Posterior cingulate gyrus (tissue), 11 donors: ENCODE measurements at places on chromosomes 16 and 17.

GRCh38 chr17:50585891-50586290, 25.4 kb downstream of the CACNA1G start:
- no peak for DNase-seq

DNA sequence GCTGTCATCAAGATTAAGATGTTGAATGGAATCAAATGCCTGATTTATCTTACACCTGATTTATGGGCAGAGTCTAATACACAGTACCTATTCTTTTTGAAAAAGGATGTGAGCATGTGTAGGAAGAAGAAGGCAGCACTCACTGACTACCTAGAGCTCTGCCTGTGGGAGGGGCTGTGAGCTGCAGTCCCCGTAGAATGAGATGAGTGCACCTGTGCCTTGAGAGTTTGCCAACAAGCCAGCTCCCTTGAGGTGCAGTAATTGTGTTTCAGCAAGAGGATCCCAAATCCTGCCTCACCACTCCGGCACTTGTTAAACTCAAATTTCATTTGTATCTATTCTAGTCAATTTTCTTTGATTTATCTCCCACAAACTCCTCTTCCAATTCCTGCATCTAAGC, 46.0 kb downstream of the CDH11 start:
- DNase-seq: no peak

DNA sequence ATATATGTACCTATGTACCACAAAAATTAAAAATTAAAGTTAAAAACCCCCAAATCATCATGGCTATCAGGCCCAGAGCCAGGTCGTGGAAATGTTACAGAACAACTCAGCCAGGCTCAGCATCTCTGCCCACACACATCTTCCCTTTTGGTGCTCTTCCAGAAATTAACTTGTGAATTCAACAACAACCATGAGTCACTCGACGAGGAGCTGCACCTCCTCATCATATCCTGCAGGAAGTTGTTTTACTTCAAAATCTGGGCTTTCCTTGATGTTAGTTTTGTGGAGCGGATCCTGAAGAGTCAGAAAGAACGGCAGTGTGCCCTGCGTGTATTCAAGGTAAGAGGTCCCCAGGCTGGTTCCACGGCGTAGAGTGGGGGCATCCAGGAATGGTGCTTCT, 10.6 kb downstream of the FBXO39 start:
- no peak for DNase-seq

GRCh38 chr16:55376567-55377167, 52.7 kb downstream of the IRX6 start:
- no peak for DNase-seq

GRCh38 chr17:39706921-39707337, 7.1 kb downstream of the ERBB2 start:
- no peak for DNase-seq

DNA sequence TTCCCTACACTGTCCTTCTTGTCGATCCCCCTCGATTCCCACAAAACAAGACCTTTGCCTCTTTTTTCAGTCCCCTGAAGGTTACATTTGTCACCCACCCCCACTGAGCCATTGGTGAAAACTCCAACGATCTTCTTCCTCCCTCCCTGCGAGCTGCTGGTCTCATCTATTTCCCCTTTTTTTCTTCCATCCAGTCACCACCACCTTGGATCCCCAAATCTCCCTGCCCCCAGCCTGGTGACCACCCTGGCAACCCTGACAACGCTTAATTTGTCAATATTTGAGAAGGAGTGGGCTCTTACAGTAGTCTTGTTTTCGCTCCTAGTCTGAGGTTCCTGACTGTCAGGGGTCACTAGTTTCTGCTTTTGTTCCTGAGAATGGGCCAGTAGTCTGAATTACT, 62.9 kb downstream of the SMPD3 start:
- no peak for DNase-seq

GRCh38 chr16:67163164-67163998, 1.2 kb upstream of the HSF4 start:
- DNase-seq: peak; percentile 88

DNA sequence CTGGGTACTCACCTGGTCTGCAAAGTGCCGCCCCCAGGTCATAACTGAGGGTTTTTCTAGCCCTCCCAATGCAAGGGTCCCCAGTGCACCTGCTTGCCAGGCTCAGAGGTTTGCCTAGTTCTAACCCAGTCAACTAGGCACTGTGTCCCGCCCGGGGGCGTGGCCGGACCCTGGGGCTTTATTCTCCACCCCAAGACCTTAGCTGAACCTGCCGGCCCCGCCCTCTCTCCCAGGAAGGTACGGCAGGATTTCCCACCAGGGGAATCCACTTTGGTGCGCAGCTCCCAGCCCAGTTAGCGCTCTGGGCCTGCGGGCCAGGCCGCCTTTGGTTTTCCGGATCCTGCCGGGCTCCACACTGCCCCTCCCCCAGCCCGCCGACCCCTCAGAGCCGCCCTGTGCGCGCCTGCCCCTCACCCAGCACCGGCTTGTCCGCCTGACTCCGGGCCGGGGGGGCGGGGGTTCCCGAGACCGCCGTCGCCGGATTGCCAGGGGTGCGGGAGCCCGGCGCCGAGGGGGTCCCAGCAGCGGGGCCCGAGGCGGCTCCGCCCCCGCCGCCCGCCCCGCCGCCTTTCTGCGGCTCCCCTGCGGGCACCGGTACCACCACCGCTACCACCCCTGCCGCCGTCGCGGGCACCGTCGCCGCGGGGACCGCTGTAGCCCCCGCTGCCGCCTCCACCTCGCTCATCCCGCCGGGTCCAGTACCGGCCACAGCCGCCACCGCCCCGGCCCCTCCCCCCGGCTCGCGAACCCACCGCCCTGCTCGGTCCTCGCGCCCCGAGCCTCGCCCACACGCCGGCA, 424 bp downstream of the YBX2 start:
- DNase-seq: peak; percentile 66

DNA sequence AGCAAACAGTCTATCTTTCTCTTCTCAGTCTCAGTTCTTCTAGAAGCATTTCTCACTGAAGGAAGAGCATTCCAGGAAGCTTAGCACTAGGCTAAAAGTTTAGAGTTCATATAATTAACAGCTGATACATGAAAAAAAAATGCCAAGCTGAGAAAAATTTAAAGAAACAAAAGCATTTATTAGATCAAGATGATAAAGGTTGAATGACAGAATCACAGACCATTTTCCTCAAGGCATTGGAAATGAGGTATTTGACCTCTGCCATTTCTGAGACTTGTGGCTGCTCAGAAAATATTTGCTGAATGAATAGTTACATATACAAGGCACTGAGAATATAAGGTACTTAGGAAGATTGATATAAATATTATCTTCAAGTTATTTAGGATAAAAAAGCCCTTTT, 901.6 kb upstream of the GOT2 start:
- no peak for DNase-seq

DNA sequence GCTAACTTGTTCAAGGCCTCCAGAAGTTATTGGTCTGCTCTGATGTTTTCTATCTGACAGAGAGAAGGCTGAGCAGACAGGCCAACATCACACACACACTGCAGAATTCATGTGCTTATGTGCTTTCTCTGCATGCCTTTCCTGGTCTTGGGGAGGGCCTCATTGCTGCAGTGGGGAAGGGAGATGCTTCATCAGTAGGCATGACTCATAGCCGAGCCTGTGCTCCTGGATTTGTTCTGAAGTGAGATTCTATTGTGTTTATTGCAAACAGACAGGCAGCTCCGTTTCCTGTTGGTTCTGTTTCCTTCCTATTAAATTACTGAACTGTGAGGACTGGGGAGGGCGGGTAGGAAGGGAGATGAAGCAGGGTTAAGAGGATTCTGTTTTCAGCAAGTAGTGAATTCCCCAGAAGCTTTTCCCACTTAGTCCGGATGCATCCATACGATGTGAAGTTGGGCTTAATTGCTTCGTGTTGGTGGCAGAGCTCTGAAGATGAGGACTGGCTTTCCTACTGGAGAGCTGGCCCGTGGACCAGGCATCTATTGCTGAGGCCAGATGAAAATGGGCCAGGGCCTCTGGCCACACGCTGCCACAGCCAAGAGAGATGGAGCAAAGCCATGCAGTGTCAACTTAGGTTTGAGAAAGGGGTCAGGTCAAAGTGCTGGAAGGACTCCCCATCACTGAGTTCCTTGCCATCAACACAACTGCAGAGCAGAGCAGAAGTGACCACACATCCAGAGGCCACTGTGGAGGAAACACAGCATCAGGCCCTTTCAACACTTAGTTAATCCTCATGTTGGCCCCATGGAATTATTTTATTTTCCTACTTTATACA, 179.3 kb downstream of the UTP18 start:
- no peak for DNase-seq
